ENCODE measurements at places on chromosomes 5 and 9.

- no peak for DNase-seq
These were observed 16.0 kb downstream of the LYRM7 start for GRCh38 chr5:131186561-131187256.

DNA sequence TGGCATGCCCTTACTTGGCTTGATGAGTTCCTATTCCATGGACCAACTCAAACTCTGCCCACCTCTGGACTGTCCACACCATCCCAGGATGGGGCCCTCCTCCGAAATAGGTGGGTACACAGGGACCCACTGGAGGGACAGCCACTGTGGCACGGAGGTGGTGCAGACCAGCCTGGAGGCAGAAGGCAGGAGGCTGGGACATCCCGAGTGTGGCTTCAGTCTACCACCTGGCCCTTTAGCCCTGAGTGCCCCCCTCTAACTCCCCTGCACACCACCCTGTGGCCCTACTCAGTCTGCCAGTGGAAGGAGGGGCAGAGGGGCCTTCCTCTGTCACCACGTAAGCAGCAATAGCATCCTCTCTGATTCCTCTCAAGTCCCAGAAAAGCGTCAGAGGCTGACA is 3.7 kb downstream of the IL3 start:
- no peak for DNase-seq

- no peak for DNase-seq
These were observed 46.4 kb downstream of the STXBP1 start for GRCh38 chr9:127658428-127658827.

- DNase-seq: no peak
These were observed 58.0 kb upstream of the PDE8B start for GRCh38 chr5:77152441-77152840.

DNA sequence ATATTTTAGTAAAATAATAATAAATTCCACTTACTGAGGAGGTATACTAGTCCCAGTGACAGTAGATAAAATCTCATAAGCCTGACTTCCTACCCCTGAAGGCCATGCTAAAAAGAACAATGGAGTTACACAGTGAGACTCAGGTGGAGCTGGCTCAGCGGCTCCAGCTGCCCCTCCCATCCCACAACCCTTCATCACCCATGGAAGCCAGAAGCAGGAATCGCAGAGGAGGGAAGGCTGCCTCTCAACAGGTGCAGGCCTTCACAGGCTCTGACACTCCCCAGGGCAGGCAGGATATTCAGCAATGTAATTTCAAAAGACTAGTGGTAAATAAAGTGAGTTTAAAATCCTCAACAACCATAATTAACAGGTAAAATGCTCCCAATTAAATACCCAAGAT is 67.5 kb downstream of the FANCC start:
- no peak for DNase-seq
